ENCODE measurements at places on chromosomes 6 and 20.

DNA sequence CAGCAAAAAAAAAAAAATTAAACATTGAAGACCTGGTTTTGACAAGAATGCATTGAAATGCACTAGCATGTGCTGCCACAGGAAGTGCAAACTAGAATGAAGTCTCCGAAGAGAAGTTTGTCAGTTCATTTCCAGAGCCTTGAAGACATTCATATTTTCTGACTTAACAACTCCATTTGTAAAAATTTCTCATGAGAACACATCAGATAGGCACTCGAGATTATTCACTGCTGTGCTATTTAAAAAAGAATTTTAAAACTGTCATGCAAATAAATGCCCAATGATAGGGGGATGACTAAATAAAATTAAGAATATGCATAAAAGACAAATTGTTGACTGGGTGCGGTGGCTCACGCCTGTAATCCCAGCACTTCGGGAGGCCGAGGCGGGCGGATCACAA is 394.6 kb upstream of the JARID2 start:
- no peak for DNase-seq

DNA sequence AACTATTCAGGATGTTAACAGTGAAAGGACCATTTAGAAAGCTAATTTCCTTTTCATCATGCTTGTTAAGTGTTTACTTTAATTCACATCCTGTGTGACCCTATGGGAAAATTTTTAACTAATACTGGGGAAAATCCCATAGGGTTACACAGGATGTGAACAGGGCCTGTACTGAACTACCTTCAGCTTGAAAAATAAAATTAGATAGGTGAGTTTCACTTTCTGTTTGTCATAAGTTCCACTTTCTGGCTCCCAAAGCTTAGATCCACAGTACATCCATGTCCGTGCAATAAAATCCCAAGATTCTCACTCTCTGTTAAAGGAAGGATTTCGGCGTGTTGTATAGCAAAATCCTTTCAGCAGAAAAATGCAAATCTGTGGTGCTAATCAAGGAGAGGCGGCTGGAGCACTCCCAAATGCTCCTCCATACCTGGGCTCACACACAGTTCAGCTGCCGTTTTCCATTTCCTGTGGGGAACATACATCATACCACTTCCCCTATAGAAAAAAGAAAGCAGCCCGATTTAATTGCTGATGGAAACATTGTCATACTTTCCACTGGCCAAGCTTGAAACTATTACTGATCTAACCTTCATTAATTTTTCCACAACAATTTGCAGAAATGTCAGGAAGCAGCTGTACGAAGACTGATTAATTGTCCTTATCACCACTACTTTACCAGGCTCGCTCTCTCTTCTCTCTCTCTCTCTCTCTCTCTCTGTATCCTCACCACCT is 125.2 kb downstream of the HIVEP2 start:
- DNase-seq, result peak; percentile 90

DNA sequence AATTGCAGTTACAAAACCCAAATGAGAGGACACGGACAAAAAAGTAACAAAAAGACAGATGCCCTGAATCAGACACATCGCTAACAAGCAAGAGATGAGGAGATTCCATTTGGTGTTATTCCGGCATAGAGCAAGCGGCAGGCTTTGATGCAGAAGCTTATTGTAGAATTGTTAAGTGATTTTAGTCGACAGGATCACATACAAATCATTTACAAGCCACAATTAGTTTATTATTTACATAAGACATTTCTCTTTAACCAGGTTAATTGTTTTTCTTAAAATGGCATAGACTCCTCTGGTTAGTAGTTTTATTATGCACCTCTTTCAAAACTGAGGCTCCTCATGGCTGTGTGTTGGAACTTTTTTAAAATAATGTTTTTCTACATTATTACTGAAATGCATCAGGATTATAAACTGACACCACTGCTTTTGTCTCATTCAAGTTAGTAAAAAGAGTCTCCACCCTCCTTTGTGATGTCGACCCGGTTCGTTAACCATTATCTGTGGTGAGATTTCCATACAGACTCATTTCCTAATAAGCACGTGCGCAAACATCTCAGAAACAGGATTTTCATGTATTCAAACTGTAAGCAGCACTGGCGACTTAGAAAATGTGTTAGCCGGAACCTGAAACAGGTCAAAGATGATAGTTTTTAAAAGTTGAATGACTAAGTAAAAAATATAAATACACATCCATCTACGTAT is 119.8 kb downstream of the COL12A1 start:
- DNase-seq, result peak; percentile 78

DNA sequence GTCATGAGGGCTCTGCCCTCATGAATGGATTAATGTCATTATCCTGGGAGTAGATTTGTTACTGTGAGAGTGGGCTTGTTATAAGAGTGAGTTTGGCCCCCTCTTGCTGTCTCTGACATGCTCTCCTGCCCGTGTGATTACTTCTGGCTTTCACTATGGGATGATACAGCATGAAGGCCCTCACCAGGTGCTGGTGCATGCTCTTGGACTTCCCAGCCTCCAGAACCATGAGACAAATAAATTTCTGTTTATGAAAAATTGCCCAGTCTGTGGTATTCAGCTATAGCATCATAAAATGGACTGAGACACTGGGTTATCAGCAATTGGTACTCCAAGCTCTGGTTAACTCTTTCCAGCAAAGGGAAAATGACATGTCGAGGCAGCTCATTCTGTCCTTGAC is 76.2 kb upstream of the MAP3K7 start:
- no peak for DNase-seq

DNA sequence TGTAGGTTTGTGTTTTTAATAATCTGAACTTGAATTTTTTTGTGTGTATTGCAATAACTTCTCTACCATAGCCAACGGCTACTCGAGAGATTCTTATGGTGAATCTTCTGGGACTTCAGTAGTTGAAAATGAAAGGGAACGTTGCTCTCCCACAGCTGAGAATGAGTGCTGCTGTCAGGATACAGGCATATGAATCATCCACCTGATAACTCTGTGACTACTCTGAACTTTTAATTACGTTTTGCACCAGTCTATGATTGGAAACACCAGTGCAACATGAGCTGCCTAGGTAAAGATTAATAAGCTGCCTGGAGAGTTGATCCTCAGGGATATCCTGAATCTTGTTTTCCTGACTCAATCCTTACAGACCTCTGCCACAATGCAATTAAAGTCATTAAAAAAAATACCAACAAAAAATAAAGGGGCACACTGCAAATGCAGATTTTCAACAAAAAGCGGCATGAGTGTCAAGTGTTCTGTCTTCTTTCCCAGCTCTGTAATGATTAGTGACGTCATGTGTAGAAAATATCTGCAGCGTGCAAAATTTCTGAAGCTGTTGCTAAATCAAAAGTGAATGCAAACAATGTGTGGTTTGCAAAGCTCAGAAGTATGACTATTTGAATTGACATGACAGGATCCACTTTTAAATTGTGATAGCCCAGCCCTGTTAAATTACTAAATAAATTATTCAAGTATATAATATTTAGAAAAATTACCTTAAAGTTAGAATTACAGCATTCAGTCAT is 432.2 kb downstream of the HTR1B start:
- peak; percentile 60 for DNase-seq
